ENCODE measurements at places on chromosomes 3 and 15.

- no peak for DNase-seq
Observed at GRCh38 chr15:28014623-28015200, 84.4 kb downstream of the OCA2 start.

DNA sequence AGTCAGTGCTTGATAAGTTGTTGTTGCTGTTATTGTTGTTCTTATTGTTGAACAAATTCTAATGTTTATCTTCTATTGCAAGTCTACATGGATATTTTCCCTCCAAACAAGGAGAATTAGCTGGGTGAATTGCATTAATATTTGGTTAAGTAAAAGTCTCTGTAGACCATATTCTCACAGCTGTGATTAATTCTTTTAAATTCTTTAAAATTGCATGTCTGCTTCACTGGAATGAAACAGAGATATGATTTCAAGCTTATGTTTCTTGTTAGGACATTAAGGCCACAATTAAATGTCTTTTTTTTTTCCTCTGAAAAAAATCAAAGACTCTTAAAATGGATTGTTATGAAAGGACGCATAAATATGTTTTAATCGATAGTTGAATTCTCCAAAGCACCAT, 153.4 kb downstream of the EBLN2 start:
- DNase-seq: no peak

GRCh38 chr3:186413615-186414415, 51.8 kb upstream of the DGKG start:
- DNase-seq: no peak

DNA sequence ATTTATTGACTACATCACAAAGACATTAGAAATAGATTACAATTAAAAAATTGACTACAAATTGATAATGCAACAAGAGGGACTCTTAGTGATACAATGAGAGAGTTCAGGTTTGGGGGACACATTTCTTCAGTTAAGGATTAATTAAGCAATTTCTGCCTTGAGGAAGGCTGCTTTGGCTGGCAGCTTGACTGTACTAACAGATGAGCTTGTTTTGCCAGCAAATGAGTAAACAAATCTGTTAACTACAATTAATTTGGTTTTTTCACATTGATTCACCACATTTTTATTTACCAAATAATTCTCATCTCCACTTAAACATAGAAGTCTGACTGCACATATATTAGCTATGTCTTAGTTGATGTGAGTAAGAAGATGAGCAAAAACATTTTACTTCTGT, 183.6 kb upstream of the ZNF385D start:
- no peak for DNase-seq

DNA sequence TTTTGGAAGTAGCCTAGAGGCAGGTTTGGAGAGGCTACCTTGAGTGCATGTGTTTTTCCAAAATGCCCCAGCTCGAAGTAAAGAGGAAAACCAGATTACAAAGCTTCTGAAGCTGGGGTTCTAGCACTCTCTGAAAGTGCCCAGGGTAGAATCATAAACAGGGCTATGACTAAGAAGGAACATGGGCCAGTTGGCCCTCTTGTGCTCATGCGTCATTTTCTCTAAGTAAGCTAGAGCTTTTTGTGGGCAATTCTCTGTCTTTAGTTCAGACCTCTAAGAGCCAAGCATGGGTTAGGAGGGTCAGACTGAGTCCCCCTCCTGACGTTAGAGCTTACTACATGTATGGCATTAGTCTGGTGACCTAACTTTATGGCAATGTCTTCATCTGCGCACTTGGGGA, 129.5 kb upstream of the UMPS start:
- DNase-seq: no peak

DNA sequence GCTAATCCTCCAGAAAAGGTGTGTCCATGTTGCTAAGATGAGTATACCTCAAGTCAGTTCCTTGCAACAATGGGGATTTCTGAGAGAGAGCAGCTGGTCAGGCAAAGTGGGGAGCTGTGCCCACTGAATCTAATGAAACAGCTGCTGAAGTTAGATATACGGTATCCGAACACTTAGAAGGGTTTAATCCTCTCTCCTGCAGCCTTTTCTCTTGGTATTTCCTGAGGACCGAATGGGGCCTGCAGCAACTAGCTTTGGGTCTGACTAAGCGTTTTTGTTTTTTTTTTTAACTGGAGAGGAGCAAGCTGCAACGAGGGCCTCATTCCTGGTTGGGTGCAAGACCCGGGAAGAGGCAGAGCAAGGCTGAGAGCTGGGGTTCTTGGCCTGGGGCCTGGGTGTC, 37.6 kb upstream of the BNC1 start:
- DNase-seq: no peak

GRCh38 chr3:133457465-133458067, 57.7 kb downstream of the BFSP2 start:
- no peak for DNase-seq

DNA sequence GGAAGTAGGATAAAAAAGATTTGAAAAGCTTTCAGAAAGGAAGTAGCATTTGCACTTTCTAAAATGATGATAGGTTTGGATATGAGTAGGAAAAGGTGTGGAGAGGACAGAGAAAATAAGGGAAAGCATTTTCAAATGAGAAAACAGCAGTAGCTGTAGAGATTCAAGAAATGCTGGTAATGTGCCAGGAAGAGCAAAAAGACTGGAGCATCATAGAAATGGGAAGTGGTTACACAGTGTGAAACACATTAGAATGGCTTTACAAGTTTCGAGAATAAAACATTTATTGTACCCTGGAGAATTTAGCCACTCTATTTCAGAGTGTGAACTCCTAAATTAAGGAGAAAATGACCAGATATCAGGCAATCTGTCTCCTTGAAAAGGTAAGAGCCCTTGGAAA, 108.3 kb upstream of the CHL1 start:
- DNase-seq: no peak

DNA sequence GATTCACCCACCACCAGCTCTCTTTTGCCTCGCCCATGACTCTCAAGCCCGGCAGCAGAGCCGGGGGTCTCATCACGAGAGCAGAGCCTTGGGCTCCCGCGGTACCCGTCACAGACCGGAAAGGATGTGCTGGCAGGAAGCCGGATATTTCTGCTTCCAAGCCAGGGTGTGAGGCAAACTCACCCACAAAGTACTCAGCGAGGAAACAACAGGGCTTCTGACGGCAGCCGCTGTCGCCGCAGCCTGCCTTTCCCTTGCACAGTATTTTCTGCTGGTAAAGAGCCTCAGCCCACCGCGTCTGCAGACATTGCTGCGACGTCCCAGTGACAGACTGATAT, 119.9 kb downstream of the NSMCE3 start:
- peak; percentile 44 for DNase-seq

- DNase-seq: no peak
Observed at GRCh38 chr3:141454054-141454453, 32.8 kb upstream of the RASA2 start.

- no peak for DNase-seq
Observed at GRCh38 chr3:118846176-118846575, 188.5 kb downstream of the IGSF11 start.

- DNase-seq: no peak
Observed at GRCh38 chr3:181969925-181970324, 258.2 kb downstream of the SOX2 start.

DNA sequence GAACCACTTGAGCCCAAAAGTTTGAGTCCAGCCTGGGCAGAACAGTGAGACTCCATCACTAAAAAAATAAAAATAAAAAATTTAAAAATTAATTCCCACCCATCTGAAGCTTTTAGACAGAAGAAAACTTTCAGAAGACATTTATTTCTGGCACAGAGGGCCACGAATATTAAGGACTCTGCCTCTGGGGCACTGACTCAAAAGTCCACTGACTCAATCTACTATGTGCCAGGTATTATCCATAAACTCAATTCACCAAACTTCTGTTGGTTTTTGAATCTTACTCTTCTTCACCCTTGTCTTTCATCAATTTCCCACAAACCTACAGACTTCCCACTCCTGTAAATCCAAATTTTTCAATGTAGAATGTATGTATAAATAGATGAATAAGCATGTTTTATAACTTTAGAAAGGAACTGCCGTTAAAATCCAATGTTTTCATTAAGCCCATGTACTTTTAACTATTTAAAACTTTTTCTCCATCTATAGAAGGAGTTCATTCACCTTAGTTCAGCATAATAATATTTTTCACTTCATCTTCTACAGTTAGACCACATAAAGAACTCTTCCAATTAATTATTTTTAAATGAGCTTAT, 19.9 kb downstream of the ATP13A3 start:
- DNase-seq: no peak

GRCh38 chr3:178170698-178171535, 365.3 kb upstream of the KCNMB2 start:
- DNase-seq: no peak

- DNase-seq: no peak
Observed at GRCh38 chr3:116069024-116069423, 376.3 kb downstream of the LSAMP start.

DNA sequence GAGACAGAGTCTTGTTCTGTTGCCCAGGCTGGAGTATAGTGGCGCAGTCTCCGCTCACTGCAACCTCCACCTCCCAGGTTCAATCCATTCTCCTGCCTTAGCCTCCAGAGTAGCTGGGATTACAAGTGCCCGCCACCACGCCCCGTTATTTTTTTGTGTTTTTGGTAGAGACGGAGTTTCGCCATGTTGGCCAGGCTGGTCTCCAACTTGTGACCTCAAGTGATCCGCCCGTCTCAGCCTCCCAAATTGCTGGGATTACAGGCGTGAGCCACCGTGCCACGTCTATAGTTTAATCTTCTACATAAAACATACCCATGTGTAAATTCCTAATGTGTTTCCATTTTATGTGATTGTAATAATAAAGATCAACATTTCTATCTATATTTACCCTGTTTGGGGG, 1.7 kb downstream of the GALK2 start:
- DNase-seq: no peak

DNA sequence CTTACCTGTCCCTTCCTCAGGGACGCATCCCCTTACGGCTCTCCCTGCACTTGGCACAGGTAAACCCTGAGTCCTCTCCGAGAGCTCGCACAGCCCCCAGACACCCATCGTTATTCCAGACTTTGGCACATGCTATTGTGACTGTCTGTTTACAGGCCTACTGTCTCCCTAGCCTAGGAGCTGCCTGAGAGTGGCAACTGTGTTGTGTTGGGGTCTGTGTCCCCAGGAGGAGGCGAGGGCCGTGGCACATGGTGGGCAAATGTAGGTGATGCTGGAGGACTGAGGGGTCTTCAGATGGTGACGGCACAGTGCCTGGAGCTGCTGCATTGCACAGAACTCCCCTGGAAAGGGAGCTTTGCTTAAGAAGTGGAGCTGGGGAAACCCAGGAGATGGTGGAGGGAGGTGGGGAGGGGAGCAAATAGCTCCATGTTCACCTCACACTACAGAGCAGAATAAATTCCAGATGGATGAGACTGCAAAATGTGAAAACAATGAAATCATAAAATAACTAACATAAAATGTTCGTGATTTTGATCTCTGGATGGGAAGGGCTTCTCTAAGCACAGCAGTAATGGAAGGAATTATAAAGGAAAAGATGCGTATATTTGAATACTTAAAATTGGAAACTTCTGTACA, 96.5 kb downstream of the SMAD6 start:
- no peak for DNase-seq

DNA sequence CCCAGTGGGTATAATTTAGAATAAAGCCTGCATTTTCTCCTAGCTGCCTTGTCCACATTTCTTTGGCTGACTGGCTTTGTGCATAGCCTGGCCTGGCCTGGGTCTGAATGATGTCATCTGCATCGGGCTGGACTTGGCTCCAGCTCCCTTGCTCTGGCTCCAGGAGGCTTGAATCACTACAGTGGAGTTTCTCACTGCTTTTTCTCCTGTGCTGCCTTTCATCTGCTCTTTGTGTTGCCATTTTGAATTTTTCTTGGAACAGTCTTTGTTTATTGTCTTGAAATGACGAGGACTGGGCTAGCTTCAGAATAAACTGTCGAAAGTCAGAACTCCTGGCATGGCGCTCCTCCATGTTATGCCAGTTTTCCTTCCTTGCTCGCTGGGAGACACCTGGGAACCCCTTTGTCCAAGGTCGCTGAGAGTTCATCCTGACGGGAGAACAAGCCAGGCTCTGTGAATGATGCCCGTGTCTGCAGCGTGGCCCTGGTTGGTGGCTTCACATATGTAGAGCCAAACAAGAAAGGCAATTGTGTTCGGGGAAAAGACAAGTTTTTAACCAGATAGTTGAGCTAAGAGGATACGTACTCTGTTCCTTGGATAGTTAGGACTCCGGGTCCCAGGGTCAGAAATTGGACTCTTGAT, 258.9 kb downstream of the PDZRN3 start:
- no peak for DNase-seq

- DNase-seq: no peak
Observed at GRCh38 chr3:111212511-111212910, 140.9 kb downstream of the NECTIN3 start.

- no peak for DNase-seq
Observed at GRCh38 chr3:196650740-196651311, 11.3 kb downstream of the NRROS start.

- no peak for DNase-seq
Observed at GRCh38 chr3:195101927-195102608, 168.9 kb downstream of the XXYLT1 start.

DNA sequence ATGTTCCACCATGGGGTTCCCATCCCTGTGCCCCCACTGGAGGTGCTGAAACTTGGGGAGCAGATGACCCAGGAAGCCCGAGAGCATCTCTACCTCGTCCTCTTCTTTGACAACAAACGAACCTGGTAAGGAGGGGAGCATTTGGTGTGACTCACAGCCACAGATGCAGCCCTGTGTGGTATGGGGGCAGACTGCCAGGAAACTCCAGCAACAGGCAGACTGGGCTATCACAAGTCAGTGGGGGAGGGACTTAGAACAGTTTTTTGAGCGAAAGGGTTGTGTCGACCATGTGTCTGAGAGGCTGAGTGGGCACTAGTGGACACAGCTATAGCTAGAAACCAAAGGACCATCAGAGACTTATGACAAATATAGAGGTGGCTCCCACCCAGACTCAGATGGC, 3.4 kb upstream of the OGG1 start:
- no peak for DNase-seq

DNA sequence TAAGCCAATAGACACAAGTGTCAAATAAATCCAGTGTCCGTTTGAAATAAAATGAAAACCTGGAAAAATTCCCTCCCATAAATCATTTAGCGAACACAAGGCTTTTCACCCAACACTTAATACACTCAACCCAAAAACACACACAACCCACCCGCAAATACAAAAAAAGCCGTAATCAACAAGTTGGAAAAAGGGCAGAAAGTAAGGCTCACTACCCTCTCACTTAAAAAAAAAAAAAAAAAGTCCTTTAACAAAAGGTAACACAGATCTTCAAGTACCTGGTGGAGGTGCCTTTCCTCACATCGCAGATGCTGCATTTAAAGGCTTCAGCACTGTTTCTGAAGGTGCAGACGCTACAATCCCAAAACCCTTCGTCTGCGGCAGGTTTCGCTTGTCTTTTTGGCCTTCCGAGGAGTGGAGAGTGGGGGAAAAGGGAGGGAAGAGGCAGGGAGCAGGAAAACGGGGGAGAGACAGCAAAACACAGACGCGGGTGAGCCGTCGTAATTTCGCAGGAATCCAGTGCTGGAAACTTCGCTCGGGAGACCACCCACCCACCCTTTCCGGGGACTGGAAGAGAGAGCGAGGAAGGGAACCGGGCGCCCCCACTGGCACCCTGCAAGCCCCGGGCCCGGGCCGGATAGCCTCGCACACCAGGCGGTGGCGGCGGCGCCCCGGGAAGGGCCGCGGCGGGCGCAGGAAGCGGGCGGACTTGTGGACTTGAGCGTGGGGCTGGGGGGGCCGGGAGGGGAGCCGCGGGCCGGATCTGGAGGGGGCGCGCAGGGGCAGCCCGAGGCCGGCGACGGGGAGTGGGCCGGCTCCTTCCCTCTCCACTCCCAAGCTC, 401.8 kb downstream of the SHQ1 start:
- peak; percentile 81 for DNase-seq

- no peak for DNase-seq
Observed at GRCh38 chr3:35675206-35675605, 35.9 kb downstream of the ARPP21 start.

Measured in activated CD8-positive, alpha-beta memory T cell treated with anti-CD3 and anti-CD28 coated beads for 24 hours (primary cell).